WTC11 (cell line): ENCODE measurements at places on chromosomes 7 and 10. TPM values are rescaled to one million over a fixed set of nuclear protein-coding genes. Genes with fewer than 3 reads are reported as not detected.

- H3K4me1 ChIP-seq, result peaks cover 23% of the 10 kb centered on the region
- H3K27ac ChIP-seq, result no peak overlapping the region
Measured at GRCh38 chr10:48382982-48383381, 76.5 kb downstream of the MAPK8 start.

- H3K4me1 ChIP-seq, result no peaks in the 10 kb centered on the region
- H3K27me3 ChIP-seq, result no peaks in the 10 kb centered on the region; the same call in 1 of the 2 replicates
- no peak overlapping the region for H3K27ac ChIP-seq
Measured at GRCh38 chr10:29914986-29915785, 144.2 kb downstream of the JCAD start.

NUTM2B gene
- 0.20 to 0.34 TPM (median 0.34 TPM) in 3 replicates for total RNA-seq

DNA sequence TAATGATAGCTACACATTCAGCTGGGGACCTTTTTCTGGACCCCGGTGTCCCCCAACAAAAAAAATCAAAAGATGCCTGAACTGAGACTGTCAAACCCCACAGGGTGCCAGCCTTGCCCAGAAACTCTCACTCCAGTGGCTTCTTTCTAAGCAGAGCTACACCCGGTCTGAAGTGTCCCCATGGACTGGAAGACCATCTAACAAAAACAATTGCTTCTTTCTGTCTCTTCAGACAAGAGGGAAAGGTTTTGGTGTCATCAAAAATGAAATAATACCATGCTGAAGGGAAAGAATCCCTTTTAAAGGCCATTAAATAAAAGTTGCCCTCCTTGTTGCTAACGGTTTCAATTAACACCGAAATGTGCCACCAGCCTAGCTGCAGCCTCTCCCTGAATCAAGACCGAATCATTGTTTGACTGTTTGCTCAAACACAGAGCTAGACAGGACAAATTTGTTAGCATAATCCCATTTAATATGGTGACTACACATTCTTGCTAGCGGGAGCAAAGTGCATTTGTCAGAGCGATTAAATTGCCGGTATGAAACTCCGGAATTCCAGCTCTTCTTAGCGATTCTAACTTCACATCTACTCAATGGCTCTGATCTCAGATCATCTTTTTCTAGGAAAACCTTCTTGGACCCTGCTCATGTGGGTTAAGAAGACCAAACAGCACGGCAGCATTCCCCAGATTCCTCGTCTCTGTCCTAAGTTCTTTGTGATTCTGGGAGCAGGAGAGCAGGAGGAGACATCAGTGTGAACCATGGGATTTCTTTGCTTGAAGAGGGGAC, 397.5 kb upstream of the PRKCQ start:
- no peak overlapping the region for H3K4me3 ChIP-seq
- peaks cover 22% of the 10 kb centered on the region for H3K4me1 ChIP-seq
- no peak for DNase-seq
- H3K36me3 ChIP-seq, result no peaks in the 10 kb centered on the region
- no peaks in the 10 kb centered on the region; the same call in 1 of the 2 replicates for H3K27me3 ChIP-seq
- H3K27ac ChIP-seq, result no peak overlapping the region

TRIM50 gene
- 0.15 to 0.16 TPM in 2 of 3 replicates, not detected in the other for total RNA-seq
